ENCODE measurements at places on chromosomes 5 and 9. TPM values are rescaled to one million over a fixed set of nuclear protein-coding genes. Genes with fewer than 3 reads are reported as not detected.

Gene AHRR
- 22.2 TPM for total RNA-seq

Gene OR13C4
- total RNA-seq = not detected

Gene SH3GLB2
- total RNA-seq = 40.9 TPM

DNA sequence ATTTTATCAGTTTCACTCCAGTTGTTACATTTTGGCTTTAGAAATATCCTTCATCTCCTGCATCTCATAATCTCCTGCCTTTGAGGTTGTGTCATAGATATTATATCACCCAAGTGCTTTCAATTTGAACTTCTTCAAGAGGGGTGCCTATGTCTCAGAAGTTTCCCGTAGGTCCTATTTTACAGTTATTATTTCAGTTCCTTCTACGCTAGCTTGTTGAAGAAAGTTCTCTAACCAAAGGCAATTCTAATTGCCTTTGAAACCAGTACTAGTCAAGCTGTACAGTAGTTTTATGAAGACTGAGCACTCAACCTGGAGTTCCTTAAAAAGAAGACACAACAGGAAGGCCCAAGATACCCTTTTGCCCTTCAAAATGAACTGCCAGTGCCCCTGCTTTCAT is 116.4 kb downstream of the ZCCHC7 start:
- DNase-seq = no peak

DNA sequence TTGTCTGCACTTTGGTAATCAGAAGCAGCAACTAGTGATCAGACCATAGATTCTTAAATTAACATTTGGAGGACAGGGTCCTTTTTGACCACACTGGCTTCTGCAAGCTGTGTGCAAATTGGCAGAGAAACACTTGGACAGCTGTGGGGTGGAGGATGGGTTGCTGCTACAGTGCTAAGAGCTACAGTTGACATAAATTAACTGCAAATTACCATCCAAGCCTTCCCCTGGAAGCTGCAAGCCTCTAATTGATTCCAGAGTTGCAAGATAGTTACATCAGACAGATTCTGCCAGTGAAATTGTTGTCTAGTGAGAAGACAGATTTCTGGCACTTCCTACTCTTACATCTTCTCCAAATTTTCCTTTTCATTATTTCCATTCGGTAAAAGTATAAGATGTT is 517.7 kb downstream of the DIRAS2 start:
- no peak for DNase-seq

DNA sequence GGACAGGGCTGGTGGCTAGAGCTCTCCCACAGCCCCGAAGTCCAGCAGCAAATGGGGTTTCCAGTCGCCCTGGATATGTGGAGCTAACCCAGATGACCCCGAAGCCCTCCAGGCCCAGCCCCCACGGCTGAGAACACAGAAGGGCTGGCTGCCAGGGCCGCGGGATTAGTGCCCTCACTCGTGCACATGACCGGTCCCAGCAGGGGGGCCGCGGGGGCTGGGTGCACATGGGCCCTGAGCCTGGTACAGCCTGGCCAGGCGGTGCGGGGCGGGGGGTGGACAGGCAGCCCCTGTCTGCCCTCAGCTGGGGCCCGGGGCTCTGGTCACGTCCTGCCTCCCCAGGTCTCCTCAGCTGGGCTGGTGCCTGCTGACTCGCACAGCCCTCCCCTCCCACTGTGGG is 5.9 kb downstream of the SSNA1 start:
- no peak for DNase-seq

- DNase-seq = no peak
Observed at GRCh38 chr9:113563826-113564497, 100.4 kb downstream of the RGS3 start.

DNA sequence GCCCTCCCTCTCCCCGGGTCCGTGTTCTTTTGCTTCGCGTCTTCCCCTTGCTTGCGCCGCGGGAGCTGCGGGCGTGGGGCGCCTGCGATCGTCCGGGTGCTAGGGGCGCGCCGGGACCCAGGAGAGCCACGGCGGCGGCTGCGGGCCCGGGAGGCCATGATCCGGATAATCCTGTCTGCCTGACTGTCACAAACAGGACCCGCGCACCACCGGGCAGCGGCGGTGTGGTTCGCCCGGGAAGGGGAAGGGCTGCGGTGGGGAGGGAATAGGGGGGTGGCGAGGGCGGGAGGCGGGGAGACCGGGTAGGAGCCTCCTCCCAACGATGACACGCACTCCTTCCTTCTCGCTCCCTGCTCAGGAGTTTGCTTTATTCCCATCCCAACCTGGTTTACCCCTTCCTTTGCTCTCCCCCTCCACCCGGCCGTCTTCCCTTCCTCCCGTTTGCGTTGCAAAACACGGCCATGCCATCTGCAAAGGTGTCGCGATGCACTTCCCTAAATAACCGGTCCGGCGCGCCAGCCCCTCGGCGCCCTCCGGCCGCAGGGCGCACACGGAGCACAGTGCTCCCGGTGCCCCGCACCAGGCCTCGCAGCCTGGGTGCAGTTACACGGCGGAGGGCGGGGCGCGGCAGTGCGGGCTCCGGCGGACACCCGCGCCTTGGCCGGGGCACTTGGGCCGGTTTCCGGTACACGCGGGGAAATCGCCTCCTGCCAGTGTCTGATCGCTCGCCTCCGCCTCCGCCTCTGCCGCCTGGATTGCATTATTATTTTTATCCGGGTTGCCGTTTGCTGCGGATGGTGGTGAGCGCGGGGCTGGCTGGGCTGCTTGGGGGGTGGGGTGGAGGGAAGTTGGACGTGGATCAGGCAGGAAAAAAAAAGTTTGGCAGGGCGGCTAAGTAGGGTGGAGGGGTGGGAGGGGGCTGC is 1.5 kb downstream of the SMARCA2 start:
- peak; percentile 48 for DNase-seq

GRCh38 chr5:120808606-120809005 is 344.5 kb downstream of the PRR16 start:
- no peak for DNase-seq

- DNase-seq = no peak
Observed at GRCh38 chr9:78893774-78894401, 597.0 kb downstream of the PSAT1 start.

DNA sequence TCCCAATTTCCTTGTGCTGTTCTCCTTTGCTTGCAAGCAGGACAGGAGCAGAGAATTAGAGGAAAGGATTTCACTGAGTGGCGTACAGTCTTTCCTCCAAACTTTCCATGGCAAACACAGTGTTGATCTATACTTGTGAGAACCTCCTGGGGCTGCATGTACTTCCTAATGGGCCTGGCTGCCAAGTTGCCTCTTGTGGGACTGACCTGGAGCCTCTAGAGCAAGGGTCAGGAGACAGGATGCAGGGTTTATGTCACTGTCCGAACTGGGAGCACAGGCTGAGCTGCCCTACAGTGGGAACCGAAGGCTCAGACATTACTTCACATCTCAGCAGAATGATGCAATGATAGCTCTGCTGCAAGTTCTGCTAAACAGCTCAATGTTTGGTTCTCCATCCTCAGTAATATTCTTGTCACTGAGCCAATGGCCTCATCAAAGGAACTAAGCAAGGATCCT is 102.3 kb downstream of the ENC1 start:
- no peak for DNase-seq

GRCh38 chr9:35696520-35697215 is 6.9 kb upstream of the TPM2 start:
- peak; percentile 48 for DNase-seq

All from activated T-cell treated with anti-CD3 and anti-CD28 coated beads, Interleukin-2, amount 50 U/mL, for 4 hours (primary cell).